NCI-H2171 (cell line): ENCODE measurements at places on chromosomes 16 and 17.

DNA sequence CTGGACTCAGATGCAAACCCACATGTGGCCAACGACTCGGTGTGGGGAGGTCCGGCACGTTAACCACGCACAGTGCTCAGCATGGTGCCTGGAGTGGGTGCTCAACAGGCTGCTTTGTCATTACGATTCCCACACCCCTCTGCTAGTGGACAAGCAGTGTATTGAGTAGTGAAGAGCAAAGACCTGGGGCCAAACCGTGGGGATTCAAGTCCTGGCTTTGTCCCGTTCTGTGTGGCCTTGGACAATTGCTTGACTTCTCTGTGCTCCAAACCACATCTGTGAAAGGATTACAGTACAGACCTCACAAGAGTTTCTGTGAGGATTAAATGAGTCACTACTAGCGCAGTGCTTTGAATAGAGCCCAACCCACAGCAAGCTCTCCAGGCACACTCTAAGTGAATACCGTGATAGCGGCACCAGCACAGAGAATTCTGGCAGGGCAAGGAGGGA lies 33.8 kb downstream of the TRPV2 start:
- DNase-seq, result no peak

- no peak for DNase-seq
Observed at GRCh38 chr16:57485091-57485915, 990 bp downstream of the DOK4 start.

DNA sequence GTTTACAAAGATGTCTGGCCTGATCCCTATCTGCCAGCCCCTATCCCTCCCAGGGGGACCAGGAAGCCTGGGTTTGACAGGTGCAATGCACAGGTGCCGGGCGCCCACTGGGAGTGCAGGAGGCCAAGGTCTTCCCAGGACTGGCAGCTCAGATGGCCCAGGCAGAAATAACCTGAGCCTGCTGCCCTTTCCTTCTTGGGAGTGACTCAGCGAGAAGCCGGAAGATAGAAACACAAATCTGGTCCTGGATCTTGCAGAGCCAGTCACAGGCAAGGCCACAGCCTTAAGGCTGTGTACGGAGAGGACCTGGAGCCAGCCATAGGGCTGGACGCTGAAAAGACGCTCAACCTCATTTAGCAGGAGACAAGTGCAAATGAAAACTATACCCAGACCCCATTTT lies 27.7 kb downstream of the GPR142 start:
- DNase-seq, result no peak

DNA sequence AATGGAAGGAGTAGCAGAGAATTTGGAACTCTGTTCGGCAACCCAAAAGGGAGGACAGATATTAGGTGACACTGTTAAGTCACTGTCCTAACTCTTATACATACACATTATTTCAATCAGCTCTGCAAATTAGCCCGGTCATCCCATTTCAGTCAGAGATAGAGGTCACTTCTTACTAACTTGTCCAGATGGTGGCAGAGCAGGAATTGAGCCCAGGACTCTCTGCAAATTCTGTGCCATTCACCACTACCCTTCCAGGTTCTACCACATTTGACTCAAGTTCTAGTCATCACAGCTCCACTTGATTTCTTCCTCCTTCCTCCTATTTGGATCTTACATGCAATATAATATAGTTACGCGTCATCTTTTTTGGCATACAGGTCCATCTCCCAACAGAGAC lies 35.9 kb upstream of the NUDT7 start:
- DNase-seq, result no peak

DNA sequence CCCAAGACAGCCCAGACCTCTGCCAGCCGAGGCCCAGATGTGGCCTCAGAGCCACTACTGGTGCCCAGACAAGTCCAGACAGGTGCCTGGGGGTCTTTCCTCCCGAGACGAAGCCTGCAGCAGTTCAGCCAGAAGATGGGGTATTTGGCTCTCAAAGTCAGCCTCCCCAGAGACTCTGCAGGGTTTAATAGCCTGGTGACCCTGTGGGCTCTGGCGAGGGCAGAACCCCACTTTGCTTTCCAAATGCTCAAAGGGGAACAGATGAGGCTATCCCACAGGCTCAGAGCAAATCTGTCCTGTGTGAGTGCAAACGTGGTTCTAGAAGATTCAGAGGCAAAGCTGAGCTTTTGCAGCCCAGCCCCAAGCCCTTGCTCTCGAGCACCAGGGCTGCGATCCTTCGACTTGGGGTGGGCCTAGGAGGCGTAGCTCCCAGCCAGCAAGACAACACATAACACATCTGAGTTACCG lies 236.0 kb downstream of the MRTFB start:
- no peak for DNase-seq

- no peak for DNase-seq
Observed at GRCh38 chr16:67030221-67030962, 1.4 kb downstream of the CBFB start.

- no peak for DNase-seq
Observed at GRCh38 chr17:28196636-28197035, 122.4 kb upstream of the TMEM97 start.

GRCh38 chr17:76685846-76686245 lies 24.9 kb downstream of the MXRA7 start:
- no peak for DNase-seq
